CD4-positive, alpha-beta T cell treated with Interleukin-21 for 1 hour (primary cell): ENCODE measurements at places on chromosomes 6 and 20.

- DNase-seq, result no peak
Observed at GRCh38 chr20:7346562-7346961, 579.1 kb downstream of the BMP2 start.

DNA sequence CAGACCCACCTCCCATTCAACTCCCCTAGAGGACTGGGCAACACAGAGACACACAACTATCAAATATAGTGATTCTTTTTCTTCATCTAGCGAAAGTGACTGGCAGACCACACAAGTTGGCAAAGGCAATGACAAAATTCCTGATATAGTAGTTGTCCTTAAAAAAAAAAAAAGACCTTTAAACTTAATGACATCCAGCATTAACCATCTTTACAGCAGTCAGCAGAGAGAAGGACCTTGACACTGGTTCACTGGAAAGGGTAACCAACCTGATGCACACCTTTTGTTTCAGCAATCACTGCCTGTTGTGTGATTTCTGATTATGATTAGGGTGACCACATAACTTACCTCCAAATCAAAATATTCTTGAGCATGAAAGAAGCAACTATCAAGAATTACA lies 1.7 kb upstream of the CNKSR3 start:
- no peak for DNase-seq

DNA sequence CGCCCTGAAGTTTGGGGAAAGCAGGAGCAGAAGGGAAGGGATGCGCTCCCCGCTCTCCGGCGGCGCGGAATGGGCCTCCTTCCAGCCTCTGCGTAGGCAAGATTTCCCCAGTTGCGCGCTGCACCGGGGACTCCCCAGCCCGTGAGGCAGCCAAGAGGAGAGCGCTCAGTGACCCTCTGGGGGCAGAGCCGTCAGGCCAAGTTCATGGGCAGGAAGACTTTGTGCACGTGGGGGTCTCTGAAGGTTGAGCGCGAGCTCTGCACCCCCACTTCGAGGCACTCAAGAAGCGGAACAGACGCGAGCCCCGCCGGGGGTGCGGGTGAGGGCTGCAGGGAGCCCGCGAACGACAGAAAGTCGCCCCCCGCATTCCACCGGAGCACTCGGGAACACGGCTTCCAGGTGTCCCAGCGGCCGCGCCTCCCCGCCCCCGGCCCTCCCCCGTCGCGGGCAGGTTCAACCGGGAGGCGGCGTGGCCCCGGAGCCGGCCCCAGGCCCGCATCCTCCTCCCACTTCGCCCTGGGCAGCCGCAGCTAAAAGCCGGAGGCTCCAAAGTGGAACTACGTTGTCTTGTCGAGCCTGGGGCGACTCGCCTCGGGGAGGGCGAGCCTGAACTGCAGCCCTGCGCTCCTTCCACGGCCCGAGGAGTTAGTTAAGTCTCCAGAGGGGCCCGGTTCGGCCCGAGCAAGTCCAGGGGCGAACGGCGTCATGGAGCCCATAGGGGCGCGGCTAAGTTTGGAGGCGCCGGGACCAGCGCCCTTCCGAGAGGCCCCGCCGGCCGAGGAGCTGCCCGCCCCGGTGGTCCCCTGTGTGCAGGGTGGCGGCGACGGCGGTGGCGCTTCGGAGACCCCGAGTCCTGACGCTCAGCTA lies at the start of gene PPP1R3G:
TSS of gene PPP1R3G (plus strand) at position 561 of the 867 bp plus-strand sequence. CDS start at position 706, 145 bp downstream.
- no peak for DNase-seq

- no peak for DNase-seq
Observed at GRCh38 chr6:45430590-45431202, 53.0 kb upstream of the SUPT3H start.

GRCh38 chr6:26022132-26022472 lies 59.5 kb downstream of the TRIM38 start:
- peak; percentile 76 for DNase-seq

DNA sequence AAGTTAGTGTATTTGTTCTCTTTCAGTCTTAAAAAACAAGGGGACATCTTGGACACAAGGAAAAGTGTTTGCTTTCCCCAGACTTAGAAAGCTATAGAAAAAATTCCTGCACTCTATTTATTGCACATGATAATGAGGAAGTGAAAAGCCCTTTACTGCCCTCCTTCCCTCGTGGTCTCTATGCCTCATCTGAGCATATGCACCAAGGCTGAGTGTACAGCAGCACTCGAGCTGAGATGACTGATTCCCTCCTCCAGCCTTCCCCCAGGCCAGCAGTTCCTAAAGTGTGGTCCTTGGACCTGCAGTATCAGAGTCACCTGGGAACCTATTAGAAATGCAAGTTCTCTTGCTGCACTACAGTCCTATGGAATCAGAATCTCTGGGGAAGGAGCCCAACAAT lies 14.3 kb upstream of the LAMP5 start:
- DNase-seq, result no peak

DNA sequence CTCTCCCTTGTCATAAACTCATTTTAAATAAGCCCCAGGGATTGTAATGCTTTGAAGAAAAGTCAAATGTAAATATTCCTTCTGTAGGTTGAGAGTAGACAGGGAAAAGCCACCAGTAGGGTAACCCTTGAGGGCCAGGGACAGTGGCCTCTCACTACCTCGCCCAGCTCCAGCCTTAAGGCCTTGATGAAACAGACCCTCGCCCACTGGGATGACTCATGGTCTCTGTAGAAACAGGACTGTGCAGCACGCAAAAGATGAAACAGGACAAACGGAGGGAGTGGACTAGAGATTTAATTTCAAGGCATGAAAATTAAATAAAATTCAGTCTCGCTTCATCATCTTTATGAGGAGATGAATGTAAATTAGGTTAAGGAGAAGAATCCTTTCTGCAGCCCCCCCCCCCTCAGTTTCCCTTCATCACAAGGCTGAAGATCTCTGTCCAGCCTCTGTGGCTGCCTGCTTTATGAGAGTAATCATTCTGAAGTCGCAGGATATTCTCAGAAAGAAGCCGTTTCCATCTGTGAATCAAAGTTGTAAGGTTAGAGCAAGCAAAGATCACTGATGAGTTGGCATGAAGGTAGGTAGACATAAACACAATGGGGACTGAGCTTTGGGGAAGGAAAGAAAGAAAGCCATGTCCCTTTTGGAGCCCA lies 60.4 kb downstream of the TMEM200A start:
- no peak for DNase-seq

- no peak for DNase-seq
Observed at GRCh38 chr6:167308207-167308606, 16.7 kb upstream of the TTLL2 start.

DNA sequence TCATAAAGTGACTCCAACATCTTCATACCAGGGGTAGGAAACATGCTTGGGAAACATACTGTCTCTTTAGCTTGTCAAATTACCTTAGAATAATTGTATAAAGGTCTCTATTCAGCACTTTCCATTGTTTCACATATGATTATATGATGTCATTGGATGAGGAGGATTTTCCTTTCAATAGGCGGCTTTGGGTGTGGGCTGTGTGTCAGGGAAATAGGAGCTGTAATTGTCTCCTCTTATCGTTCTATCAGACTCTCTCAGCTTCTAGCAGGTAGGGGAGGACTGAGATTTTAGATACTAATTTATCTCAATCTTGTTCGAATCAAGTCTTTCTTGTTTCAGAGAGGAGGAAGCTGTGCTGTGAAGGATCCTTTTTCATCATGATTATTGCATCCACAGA lies 179.4 kb upstream of the OLIG3 start:
- DNase-seq, result no peak

DNA sequence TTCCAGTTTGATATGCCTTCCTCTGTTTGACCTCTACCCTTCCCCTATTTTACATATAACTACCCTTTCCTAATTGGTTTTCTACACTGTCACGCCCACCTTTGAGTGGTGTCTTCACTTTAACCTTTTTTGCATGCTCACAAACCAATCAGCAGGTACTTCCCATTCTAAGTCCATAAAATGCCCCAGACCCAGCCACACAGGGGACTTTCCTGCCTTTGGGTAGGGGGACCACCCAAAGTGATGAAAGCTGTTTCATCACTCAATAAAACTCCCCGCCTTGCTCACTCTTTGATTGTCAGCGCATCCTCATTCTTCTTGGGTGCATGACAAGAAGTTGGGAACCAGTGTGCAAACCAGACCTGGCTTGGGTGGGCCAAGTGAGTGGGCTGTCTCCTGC lies 20.5 kb upstream of the SNRPC start:
- DNase-seq, result no peak

- DNase-seq, result no peak
Observed at GRCh38 chr6:45423111-45423823, 45.5 kb upstream of the SUPT3H start.

- no peak for DNase-seq
Observed at GRCh38 chr20:29690274-29690673, 1567.2 kb upstream of the DEFB115 start.

DNA sequence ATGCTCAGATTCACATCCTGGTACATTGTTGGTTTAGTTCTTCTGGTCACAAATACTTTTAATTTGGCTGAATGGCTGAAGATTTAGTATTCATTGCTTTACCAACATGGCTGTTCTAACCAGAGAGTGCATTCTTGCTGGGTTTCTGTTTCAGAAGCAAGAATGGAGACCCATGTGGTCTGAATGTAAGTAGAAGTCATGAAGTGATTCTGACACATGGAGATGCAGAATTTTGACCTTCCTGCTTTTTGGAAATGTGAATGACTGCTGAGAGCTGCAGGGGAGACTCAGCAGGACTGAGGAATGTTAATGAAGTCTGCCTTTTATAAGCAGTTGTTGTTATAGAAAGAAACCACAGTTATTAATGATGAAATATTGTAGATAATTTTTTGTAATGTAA lies 576.1 kb upstream of the MARCKS start:
- DNase-seq, result no peak

DNA sequence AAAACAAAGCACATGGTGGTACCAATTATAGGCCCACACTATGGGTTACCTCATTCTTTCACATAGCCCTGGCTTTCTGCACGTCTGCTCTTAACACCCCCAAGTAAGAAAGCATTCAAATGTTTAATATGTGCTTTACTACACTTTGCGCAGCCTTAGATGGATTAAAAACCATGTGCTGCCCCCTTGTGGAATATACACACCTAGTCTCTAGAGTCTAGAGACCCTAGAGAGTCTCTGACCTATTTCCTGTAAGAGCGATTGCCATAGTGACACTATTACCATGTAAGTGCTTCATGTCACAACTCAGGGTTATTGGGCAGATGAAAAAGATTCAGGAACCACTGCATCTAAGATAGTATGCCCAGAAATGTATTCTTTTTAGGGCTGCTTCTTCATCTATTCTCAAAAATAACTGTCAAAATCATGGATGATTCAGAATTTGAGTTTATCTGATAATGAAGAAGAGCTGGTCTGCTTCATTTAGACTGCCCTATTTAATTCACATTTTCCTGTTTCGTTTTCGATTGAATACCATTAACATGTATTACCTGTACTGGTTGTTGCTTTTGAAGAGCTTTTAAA lies 186.3 kb downstream of the ADGB start:
- peak; percentile 41 for DNase-seq

DNA sequence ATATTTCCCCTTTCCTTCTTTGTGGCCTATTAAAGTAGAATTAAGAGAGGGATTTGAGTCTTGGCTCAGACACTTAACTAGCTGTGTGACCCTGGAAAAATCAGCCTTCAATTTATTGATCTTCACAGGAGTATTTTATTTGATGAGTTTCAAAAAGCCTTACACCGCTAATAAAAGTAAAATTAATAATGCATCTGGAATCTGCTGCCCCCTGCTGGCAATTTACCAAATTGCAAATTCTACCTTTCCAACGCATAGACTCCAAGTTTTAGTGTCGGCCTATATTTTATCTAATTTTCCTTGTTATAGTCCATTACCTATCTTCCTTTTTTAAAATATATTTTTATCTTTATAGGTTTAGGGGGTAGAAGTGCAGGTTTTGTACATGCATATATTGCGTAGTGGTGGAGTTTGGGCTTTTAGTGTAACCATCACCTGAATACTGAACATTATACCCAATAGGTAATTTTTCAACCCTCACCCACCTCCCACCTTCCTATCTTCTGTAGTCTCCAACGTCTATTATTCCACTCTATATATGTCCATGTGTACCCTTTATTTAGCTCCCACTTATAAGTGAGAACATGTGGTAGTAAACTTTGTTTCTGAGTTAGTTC lies 46.3 kb downstream of the GOPC start:
- DNase-seq, result peak; percentile 67
